ENCODE measurements at places on chromosomes 16 and 17.

DNA sequence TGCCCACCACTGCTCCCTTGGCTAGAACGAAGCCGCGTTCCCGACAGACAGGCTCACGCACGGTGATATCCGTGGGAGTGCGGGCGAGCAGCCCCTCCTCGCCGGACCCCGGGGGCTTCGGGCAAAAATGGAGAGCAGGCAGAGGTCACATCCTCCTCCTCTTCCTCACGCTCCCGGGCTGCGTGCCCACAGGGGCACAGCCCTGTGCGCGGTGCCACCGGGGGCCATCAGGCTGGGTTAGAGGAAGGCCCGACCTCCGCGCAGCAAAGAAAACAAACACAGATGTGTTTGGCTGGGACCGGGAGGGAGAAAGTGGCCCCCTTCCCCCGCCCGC is 519 bp upstream of the NTN1 start:
- no peak for DNase-seq

- no peak for DNase-seq
Measured at GRCh38 chr16:72932050-72932449, 115.9 kb downstream of the ZFHX3 start.

DNA sequence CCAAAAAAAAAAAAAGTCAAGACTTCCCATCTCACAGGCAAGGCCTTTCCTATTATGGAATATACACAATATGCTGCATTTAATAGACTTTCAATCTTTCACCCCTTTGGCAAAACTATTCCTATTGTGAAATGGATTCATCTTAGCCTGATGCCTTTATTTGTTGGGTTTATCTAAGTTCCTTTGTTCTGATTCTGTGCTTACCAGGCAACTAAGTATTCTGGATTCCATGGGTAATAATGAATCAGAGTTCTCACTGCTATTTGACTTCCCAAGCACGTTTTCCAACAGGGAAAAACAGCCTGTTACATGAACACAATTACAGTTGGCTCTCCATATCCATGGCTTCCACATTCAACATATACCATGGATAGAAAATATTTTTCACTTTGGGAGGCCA is 135.5 kb downstream of the MYO1D start:
- DNase-seq = no peak

GRCh38 chr17:6427279-6427781 is 7.6 kb downstream of the AIPL1 start:
- DNase-seq = no peak

DNA sequence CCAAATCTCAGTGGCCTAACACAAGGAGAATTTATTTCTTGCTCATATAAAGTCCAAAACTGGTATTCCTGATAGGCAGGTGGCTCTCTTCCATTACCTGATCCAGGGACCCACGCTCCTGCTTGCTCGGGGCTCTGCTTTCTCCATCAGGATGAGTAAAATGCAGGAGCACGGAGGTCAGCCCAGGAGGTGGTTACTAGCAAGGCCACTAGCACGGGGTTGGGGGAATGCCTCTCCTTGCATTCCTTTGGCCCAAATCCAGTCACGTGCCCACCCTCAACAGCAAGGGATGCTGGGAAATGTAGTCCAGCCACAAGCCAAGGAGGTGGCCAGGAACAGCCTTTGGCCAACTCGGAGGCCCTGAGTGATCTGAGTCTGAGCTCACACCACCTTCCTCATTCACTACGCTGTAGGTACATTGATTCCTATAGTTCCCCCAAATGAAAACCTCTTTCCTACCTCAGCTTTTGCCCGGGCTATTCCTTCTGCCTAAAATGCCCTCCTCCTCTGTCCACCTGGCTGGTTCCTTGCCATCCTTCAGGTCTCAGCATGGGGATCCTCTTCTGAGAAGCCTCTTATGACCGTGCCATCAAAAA is 38.3 kb upstream of the HAPSTR1 start:
- no peak for DNase-seq

GRCh38 chr16:1444730-1445517 is 568 bp upstream of the CCDC154 start:
- DNase-seq = no peak

GRCh38 chr16:17619261-17619660 is 148.5 kb upstream of the XYLT1 start:
- no peak for DNase-seq

DNA sequence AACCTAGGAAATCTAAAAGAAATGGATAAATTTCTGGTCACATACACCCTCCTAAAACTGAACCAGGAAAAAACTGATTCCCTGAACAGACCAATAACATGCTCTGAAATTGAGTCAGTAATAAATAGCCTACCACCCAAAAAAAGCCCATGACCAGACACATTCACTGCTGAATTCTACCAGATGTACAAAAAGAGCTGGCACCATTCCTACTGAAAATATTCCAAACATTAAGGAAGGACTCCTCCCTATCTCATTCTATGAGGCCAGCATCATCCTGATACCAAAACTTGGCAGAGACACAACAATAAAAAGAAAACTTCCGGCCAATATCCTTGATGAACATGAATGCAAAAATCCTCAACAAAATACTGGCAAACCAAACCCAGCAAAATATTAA is 52.9 kb downstream of the TTC19 start:
- no peak for DNase-seq

DNA sequence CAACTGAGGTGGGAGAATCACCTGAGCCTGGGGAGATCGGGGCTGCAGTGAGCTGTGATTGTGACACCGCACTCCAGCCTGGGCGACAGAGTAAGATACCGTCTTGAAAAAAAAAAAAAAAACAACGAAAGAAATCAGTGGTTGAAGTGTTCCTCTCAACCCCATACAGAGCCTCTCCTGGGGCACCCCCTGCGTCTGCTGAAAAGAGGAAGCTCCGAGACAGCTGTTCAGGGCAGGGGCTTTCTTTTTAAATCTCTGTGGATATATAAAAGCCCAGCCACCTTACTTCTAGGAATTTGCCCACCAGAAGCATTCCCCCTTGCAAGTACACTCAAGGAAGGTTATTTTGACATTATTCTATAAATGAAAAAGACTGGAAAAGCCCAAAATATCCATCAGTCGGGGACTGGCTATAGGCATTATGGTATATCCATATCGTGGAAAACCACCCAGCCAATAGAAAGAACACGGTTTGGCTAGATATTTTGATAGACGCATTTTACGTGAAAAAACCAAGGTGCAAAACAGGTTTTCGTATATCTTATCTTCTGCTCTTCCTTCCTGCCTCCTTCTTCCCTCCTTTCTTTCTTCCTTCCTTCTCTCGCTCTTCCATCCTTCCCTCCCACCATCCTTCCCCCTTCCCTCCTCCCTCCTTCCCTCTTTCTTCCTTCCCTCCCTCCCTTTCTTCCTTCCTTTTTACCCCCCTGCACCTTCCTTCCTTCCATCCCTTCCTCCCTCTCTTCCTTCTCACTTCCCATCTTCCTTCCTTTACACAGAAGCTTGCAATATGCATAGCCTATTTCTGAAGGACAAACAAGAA is 9.2 kb upstream of the CCL22 start:
- peak; percentile 83 for DNase-seq

Data from germinal center (tissue), 1 donor.